Ureter (tissue), 1 donor: ENCODE measurements at places on chromosomes 16 and 17. TPM values are rescaled to one million over a fixed set of nuclear protein-coding genes. Genes with fewer than 3 reads are reported as not detected.

CDH11 gene
- 98.3 TPM for total RNA-seq

TBC1D3I gene
- 2.1 TPM for total RNA-seq

CDRT15 gene
- total RNA-seq = not detected

MFAP4 gene
- total RNA-seq = 119 TPM

ABCA8 gene
- total RNA-seq = 32.4 TPM

GRCh38 chr17:31493656-31494155 is 102.2 kb downstream of the RAB11FIP4 start:
- no peak for DNase-seq

DNA sequence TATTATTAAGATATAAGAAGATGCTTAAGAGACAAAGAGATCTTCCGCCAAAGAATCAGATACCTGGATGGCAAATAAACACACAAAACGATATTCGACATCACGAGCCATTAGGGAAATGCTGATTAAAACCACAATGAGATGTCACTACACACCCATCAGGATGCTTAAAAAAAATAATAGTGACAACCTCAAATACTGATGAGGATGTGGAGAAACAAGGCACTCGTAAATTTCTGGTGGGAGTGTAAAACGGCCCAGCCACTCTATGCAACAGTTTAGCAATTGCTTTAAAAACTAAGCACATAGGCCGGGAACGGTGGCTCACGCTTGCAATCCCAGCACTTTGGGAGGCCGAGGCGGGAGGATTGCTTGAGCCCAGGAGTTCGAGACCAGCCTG is 39.4 kb downstream of the TBC1D16 start:
- no peak for DNase-seq

GRCh38 chr16:11896486-11897176 is 19.1 kb downstream of the GSPT1 start:
- no peak for DNase-seq

DNA sequence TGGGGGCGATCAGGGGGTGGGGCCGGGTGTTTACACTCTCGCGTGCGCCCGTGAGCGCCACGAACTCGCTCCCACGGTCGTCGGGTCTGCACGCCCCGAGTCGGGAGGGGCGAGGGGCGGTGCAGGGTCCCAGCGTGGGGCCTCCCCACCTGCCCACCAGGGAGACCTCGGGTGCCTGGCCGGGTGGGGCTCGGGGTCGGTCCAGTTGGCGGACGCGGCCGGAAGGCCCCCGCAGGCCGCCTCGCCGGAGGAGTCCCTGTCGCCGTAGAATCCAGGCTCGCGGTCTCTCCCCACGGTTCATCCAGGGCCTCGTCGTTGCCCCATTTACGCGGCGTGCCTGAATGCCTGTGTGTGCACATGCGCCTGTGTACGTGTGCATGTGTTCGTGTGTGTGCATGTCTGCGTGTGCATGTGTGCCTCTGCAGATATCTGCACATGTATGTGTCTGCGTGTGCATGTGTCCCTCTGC is 510 bp upstream of the RAB40B start:
- DNase-seq = no peak

GRCh38 chr16:70534971-70535370 is 11.4 kb downstream of the SF3B3 start:
- DNase-seq = no peak

DNA sequence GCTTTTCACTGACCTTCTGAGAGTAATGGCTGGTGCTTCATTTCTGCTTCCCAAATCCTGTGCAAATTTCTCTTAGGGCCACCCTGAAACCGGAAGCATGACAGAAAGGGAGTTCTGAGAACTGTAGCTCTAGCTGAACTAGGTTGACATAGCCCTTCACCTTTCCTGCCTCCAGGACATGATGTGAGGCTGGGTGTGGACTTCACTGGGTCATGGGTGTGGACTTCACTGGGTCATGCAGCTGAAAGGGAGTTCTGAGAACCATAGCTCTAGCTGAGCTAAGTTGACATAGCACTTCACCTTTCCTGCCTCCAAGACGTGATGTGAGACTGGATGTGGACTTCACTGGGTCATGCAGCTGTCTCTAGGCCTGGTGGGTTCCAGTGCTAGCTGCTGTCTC is 54.3 kb upstream of the NLRP1 start:
- DNase-seq = no peak
